8988T (cell line): ENCODE measurements at places on chromosomes 6 and 20.

GRCh38 chr6:168048724-168049025, 30.3 kb downstream of the FRMD1 start:
- no peak for DNase-seq

DNA sequence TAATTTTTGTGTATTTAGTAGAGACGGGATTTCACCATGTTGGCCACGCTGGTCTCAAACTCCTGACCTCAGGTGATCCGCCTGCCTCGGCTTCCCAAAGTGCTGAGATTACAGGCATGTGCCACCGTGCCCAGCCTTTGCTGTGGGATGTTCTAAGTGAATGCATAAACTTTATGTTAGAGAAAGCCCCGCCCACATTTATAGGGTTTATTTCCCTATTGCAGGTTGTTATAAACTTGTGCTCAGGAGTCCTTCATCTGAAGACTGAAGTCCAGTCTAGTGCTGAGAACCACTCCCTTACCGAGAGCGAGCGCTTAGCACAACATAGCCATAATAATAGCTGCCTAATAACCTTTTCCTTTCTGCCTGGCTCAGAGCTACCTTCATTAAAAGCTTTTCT, 75.4 kb upstream of the ZNF217 start:
- DNase-seq = no peak

DNA sequence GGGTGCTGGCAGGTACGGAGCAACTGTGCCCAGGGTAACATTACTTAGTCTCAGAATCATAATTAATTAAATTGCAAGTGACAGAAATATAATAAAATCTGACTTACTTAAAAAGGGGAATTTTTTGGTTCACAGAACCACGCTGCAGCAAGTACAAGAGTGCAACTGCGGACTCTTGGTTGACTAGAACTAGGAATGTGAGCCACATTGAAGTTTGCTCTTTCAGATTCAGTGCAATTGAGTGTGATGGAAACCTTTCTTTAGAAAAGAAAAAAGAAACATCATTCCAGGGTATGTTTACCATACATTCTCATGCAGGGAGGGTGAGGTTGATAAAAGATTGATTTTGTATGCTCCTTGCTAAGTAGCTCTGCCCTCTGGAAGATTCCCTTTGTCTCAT, 45.0 kb upstream of the GGTLC1 start:
- no peak for DNase-seq

DNA sequence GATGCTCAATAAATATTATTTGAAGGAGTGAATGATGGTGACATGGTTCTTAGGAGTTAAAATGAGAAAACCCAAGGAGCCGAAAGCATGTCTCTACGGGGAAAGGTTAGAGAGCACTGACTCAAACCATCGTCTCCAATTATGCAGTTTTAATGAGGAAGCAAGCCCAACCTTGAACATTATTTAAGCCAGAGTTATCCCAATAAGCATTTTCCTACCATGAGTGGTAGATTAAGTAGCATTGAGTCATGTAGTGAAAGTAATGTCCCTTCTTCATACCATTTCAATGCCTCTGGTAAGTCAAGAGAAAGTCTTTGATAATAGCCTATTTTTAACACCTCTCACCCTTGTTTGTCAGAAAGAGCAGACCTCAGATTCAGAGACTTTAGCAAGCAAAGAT, 13.5 kb downstream of the TSHZ2 start:
- no peak for DNase-seq

DNA sequence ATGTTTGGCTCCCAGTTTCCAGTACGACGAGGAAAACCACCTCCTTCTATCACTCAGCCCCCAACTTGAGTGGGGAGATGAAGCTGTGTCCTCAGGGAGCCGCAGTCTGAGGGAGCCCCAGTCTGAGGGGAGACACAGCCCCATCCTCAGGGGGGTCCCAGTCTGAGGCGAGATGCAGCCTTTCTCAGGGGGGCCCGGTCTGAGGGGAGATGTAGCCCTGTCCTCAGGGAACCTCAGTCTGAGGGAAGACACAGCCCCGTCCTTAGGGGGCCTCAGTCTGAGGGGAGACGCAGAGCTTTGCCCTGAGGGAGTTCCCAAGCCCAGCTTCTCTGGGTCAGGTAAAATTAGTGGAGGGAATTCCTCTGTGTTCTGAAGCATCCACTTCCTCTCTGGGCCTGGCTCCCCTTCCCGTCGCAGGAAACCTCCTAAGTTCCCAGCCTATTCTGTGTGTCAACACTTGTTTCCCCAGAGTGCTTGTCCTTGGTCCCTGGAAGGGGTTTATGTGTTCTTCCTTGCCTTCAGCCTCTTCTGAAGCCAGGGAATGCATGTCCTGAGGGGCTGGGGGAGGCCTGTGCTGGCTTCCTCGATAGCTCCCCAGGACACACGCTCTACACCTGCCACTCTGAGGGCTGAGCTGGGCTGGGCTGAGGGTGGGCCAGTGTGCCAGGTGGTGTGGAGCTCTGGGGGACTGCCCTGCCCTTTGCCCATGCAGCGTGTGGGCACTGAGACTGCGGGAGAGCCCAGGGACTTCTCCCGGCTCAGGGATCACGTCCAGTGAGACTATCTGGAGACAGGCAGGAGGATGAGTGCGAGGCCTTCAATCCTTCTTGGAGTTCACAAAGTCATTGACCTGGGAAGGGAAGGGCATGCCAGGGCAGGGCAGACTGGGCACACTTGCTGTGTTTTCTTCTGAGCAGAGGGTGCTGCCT, 55.4 kb downstream of the VEGFA start:
- DNase-seq = no peak

- peak; percentile 41 for DNase-seq
These were observed 547 bp downstream of the SAMD5 start for GRCh38 chr6:147508866-147509608.

GRCh38 chr6:123352279-123352678, 284.5 kb downstream of the TRDN start:
- DNase-seq = no peak

DNA sequence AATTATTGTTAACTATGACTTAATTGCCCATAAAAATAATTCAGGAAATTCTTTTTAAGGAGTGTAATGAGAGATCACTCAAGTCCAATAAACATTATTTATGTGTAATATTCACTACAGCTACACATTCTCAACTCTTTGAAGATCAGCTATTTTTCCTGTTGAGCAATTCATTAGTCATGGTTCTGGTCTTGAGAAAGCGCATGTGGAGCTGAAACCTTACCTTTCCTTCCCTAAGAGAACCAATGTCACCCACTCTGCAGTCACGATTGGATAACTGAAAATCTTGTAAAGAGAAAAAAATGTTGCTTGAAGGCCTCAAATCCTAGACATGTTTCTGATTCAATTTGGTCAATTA, 736.9 kb upstream of the MARCKS start:
- no peak for DNase-seq

GRCh38 chr20:60101201-60101890, 143.1 kb downstream of the CDH26 start:
- DNase-seq = no peak

DNA sequence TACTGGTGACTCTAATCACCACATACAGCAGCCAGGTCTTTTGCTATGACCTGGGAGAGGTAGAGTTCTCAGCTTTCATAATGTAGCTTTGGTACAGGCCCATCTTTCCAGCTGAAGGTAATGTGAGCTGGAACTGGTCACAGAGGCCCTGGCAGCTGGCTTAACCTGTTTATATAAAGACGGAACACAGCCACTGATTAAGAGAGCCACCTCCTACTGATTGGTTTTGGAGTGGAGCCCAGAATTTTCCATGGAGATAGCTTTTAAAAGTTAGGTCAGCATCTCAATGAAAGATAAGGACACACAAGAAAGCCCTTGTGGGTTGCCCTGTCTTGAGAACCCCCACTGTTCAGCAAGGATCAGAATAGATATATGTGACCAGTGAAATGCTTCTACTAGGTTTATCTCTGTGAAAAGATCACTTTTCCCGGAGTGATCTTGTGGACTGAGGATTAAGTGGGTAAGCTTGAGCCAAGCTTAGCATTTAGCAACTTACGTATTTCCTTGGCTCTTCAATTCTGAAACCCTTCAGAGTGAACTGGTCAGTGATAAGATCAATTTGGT, 213.7 kb upstream of the CITED2 start:
- DNase-seq = no peak

- DNase-seq = no peak
These were observed 64.7 kb downstream of the C6orf118 start for GRCh38 chr6:165244524-165245247.

GRCh38 chr20:16363506-16364319, 209.5 kb downstream of the KIF16B start:
- DNase-seq = no peak

DNA sequence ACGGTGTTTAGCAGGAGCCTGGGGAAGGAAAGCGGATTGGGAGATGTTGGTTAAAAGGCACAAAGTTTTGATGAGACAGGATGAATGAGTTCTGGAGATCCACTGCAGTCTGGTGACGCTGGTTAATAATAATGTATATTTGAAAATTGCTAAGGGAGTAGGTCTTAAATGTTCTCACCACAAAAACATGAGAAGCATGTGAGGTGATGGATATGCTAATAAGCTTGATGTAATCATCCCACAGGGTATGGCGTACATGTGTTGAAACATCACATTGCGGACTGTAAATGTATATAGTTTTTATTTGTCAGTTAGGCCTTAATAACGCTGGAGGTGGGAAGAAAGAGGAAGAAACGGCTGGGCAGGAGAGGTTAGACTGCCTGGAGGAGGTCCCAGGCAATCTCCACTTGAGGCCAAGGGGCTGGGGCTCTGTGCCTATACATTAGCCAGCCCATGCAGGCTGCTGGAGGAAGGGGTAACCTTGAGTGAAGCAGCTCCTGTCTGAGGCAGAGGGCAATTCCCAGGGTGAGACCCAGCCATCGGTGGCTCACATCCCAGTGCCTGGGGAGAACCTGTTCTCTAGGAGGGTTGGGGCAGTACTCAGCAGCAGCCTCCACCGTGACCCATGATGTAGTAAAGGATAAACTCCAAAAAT, 188.2 kb upstream of the QKI start:
- DNase-seq = no peak

- DNase-seq = no peak
These were observed 29.4 kb upstream of the ASF1A start for GRCh38 chr6:118864341-118865099.

DNA sequence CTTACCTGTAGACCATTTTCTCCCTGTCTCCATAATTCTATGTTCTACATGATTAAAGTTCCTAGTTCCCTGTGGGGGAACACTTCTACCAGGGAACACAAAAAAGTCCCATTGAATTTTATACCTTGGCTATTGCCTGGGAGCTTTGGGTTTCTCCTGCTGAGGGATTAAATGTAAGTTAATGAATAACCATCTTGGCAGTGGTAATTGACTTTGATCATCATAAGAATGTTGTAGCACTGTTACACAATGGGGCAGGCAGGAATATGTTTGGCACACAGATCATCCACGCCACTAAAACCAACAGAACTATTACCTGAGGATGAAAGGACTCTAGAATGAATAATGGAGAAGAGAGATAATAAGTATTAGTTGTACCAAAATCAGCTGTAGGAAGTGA, 1106.2 kb upstream of the GJE1 start:
- DNase-seq = no peak

- DNase-seq = no peak
These were observed 93.1 kb downstream of the RNF182 start for GRCh38 chr6:14017626-14018475.

GRCh38 chr20:64077876-64078551, 1.3 kb downstream of the RGS19 start:
- no peak for DNase-seq

DNA sequence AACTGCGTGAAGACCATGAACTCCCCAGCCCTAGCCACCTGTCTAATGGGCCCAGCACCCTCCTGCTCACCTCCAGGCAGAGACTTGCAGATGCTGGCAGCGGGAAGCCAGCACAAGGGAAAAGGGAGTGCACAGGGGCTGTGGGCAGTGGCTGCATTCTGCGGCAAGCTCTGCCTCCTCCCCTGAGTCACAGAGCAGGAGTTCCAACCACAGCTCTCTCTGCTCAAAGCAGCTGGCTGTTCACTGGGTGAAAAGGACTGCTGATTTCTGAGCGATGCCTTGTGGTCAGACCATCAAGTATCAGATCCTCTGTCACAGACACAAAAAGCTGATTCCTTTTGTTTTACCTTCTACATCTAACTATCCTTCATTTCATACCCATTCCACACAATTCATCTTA, 10.5 kb downstream of the NKX2-2 start:
- no peak for DNase-seq

GRCh38 chr6:41531591-41532582, 14.3 kb upstream of the FOXP4 start:
- DNase-seq = no peak

GRCh38 chr6:28896505-28897368, 27.0 kb downstream of the TRIM27 start:
- DNase-seq = no peak

GRCh38 chr20:15575255-15575654, 998.0 kb downstream of the KIF16B start:
- no peak for DNase-seq

DNA sequence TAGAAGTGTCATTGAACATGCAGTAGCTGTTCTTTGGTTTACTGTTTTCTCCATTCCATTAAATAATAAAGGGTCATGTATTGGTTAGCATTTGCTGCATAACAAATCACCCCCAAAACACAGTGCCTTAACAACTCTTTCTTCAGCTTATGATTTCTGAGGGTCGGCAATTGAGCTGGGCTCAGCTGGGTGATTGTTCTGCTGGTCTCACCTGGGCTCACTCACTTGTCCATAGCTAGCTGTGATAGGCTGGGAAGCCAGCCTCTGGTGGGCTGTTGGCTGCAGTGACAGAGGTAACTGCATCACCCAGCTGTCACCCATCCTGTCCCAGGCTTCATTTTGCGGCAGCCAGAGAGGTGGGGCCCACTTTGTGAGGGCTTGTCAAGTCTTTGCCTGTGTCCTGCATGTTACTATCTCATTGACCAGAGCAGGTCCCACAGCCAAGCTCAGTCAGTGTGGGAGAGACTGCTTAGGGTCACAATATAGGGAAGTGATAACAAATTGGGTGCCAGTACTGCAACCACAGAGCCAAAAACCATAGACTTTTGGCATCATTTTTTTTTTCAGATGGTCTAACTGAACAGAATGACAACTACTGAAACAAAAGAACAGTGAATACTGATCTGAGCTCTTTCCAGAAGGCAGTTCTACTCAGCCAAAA, 76.9 kb downstream of the SYNDIG1 start:
- DNase-seq = no peak

DNA sequence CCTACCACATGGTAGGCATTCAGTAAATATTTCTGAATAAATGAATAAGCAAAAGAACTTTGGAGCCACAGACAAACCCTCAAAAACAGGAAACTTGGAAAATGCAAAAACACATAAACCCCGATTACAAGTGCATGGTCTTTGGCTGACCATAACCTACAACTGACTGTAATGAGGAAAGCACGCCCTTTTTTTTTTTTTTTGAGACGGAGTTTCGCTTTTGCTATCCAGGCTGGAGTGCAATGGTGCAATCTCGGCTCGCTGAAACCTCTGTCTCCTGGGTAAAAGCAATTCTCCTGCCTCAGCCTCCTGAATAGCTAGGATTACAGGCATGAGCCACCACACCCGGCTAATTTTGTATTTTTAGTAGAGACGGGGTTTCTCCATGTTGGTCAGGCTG, 11.9 kb upstream of the LATS1 start:
- no peak for DNase-seq

DNA sequence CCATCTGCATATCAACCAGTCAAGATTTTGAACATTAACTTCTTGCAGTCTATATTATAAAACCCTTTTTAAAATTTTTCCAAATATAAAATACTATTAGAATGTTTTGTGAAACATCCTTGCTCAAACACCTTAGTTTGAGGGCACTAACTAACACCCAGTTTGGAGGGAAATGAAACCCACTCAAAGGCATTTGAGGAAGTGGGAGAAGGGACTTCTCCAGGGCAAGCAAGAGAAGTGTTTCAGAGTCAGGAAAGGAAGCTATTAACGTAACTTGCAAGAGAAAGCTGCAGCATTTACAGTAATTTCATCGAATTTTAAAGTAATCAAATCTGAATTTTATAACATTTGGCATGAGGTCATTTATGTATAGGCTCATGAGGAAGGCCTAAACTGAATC, 21.3 kb downstream of the MTFR2 start:
- no peak for DNase-seq
